Activated T-helper 17 cell treated with anti-CD3 and anti-CD28 coated beads, Interleukin-2, amount 50 U/mL, for 72 hours (primary cell): ENCODE measurements at places on chromosomes 16 and 17. TPM values are rescaled to one million over a fixed set of nuclear protein-coding genes. Genes with fewer than 3 reads are reported as not detected.

DNA sequence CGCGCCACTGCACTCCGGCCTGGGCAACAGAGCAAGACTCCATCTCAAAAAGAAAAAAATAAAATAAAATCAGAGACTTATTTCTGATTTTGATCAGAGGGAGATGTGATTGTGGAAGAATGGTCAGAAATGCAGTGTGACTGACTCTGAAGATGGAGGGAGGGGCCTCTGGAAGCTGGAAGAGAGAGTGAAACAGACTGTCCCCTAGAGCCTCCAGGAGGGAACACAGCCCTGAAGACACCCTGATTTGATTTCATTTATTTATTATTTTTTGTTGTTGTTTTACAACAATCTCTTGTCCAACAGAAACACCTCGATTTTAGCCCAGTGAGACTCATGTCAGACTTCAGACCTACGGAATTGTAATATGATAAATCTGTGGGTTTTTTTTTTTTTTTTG is 26.1 kb downstream of the BCL7C start:
- H3K4me3 ChIP-seq = no peak overlapping the region
- no peaks in the 10 kb centered on the region for H3K27me3 ChIP-seq
- no peak for ATAC-seq
- peaks cover 4% of the 10 kb centered on the region for H3K36me3 ChIP-seq

GRCh38 chr17:14699574-14700185 is 398.8 kb downstream of the HS3ST3B1 start:
- peaks cover 15% of the 10 kb centered on the region for H3K27me3 ChIP-seq
- no peaks in the 10 kb centered on the region for H3K4me1 ChIP-seq
- H3K36me3 ChIP-seq = no peaks in the 10 kb centered on the region
- H3K4me3 ChIP-seq = no peak overlapping the region

DNA sequence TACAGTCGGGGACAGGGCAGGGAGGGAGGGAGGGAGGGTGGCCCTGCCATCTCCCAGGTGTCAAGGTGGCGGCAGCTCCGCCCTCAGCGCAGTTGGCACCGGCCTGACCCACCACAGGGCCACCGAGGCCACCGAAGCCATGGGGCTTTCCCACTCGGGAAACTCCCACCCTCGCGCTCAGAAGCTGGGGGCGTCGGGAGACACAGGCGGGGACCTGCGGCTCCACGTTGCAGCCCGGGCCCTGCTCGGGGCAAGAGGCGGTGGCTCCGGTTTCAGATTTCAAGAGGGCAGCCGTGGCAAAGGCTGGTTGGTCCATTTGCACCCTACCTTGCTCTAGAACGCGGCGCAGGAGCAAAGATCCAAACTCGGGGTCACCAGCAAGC is 544 bp downstream of the CYB561 start:
- no peaks in the 10 kb centered on the region for H3K27me3 ChIP-seq
- H3K36me3 ChIP-seq = no peaks in the 10 kb centered on the region
- peak overlapping the region; percentile 66 for H3K4me3 ChIP-seq

PDE6G gene
- total RNA-seq = 1.6 TPM

FOXJ1 gene
- 0.15 TPM for total RNA-seq

PRM3 gene
- not detected for total RNA-seq

TOX3 gene
- total RNA-seq = not detected

DNA sequence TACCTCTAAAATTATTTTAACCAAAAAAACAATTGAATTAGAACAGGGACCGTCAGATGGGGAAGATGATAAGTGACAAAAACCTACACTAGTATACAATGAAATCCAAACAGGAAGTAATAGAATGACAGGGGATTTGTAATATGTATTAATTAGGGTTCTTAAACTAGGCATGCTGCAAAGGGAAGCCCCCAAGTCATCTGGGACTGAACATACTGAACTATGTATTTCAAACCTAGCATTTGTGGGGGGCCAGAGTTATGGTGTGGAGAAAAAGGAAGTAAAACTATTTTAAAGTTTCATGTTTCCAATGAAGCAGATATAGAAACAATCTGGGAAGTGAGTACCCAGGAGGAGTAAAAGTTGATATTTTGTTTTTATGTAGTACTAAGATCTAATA is 133.2 kb upstream of the HS3ST3A1 start:
- H3K4me1 ChIP-seq = no peaks in the 10 kb centered on the region
- no peak overlapping the region for H3K4me3 ChIP-seq
- ATAC-seq = no peak
- H3K27ac ChIP-seq = no peak overlapping the region
- no peaks in the 10 kb centered on the region for H3K27me3 ChIP-seq

- no peak overlapping the region for H3K4me3 ChIP-seq
- no peaks in the 10 kb centered on the region for H3K4me1 ChIP-seq
- no peak for ATAC-seq
- H3K36me3 ChIP-seq = no peaks in the 10 kb centered on the region
- H3K27me3 ChIP-seq = peaks cover 21% of the 10 kb centered on the region
Measured at GRCh38 chr17:10598621-10599020, 49.2 kb upstream of the MYH2 start.

DNA sequence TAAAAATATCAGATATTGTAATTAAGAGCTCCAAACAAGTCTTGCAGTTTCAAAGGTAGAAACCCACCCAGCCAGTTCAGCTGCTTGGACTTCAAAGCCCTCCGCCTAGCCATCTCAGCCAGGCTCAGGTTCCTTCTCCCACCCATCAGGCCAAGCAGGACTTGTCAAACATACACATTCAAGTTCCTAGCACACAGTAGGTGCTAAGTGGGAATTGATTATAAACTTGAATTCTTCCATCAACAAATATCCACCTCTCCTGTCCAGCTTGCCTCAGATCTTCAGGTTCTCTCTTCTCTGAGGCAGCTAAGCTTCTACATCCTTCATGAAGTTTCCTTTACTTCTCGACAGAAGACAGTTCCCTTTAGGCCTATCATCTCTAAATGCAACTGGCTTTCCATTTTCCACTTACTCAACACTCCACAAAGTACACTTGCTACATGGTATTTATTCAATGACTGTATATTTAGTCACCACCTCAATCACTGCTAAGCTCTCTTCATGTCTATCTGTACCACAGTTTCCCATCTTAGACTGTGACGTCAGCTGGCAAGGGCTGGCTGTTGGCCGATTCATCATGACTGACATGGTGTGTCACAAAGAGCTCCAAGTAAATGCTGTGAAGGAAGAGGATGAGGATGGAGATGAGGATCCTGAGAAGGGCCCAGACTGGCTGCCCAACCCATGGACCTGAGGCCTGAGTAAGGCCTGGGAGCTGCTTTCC is 13.3 kb upstream of the COG7 start:
- H3K27ac ChIP-seq = peak overlapping the region; percentile 9
- no peak overlapping the region for H3K4me3 ChIP-seq
- peaks cover 59% of the 10 kb centered on the region for H3K36me3 ChIP-seq
- peak; percentile 83 for ATAC-seq

- no peaks in the 10 kb centered on the region for H3K27me3 ChIP-seq
- no peak overlapping the region for H3K4me3 ChIP-seq
- no peak for ATAC-seq
Measured at GRCh38 chr17:11256877-11257276, 15.9 kb downstream of the SHISA6 start.

P2RX1 gene
- total RNA-seq = not detected

MYH1 gene
- not detected for total RNA-seq

KRT39 gene
- not detected for total RNA-seq

DNA sequence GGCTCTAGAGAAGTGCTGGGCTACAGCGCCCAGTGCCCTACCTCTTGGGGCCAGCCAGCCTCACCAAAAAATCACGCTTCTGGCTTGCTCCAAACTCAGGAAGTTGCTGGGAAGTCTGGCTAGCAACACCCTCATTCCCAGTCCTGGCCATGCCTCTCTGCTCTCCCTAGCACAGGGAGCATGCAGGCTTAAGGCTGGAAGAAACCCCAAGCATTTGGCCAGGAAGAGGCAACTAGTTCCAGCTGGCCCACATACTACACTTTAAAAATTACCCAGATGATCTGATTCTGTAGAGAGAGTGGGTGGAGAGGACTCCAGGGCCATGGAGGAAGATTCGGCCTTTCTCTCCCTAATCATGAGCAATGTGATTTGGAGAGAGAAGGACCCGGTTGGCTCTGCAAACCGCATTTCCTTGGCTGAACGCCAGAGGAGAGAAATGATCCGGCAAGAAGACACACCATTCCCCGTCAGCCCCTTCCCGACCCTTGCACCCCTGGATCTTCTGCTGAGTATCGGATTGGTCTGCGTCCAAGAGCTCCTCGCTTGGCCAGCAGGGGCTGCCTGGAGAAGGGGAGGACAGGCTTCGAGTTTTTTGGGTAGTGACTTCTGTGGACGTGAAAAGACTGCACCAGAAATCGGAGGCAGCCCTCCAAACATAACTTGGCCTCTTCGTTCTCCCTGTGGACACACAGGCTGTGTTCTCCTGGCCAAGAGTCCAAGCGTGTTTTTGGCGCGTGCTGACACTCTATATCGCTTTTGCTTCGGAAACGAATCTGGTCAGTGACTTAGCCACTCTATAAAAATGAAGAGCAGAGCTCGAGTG is 406.3 kb downstream of the WWOX start:
- ATAC-seq = no peak
- no peak overlapping the region for H3K4me3 ChIP-seq
- no peak overlapping the region for H3K27ac ChIP-seq
- no peaks in the 10 kb centered on the region for H3K36me3 ChIP-seq

DNA sequence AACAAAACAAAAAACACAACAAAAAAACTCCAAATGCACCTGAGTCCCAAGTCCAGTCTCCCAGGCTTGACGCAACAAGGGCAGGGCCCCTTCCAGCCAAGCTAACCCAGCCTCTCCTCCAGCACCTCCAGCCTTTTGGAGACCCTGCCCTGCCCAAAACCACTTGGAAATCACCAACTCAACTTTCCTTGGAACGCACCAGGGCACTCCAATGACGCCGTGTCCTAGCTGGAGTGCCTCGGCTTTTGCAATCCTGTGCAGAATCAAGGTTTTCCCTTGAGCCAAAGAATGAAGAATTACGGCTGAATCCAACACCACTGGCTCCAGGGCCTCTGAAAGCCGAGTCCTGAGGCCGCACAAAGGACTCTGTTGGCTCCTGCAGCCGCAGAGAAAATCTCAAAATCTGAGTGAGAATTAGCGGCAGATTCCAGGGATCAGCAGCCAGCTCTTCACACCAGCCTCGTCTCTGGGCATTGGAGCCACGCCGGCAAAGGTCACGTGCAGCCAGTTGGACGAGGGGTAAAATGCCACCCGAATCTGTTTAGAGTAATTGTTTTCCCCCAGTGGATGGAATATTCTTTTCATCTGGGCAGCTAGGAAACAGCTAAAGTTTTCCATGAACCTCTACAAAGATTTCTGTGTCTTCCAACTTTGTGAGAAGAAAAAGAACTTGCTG is 9.7 kb upstream of the BAIAP2 start:
- H3K36me3 ChIP-seq = no peaks in the 10 kb centered on the region
- H3K4me1 ChIP-seq = peaks cover 5% of the 10 kb centered on the region
- no peak overlapping the region for H3K27ac ChIP-seq
- no peak overlapping the region for H3K4me3 ChIP-seq
- H3K27me3 ChIP-seq = peaks cover 8% of the 10 kb centered on the region

GRCh38 chr16:8950580-8951077 is 13.1 kb downstream of the USP7 start:
- H3K36me3 ChIP-seq = no peaks in the 10 kb centered on the region
- peak overlapping the region; percentile 43 for H3K4me3 ChIP-seq
- no peak for ATAC-seq
- H3K27ac ChIP-seq = no peak overlapping the region
- no peaks in the 10 kb centered on the region for H3K27me3 ChIP-seq

DNA sequence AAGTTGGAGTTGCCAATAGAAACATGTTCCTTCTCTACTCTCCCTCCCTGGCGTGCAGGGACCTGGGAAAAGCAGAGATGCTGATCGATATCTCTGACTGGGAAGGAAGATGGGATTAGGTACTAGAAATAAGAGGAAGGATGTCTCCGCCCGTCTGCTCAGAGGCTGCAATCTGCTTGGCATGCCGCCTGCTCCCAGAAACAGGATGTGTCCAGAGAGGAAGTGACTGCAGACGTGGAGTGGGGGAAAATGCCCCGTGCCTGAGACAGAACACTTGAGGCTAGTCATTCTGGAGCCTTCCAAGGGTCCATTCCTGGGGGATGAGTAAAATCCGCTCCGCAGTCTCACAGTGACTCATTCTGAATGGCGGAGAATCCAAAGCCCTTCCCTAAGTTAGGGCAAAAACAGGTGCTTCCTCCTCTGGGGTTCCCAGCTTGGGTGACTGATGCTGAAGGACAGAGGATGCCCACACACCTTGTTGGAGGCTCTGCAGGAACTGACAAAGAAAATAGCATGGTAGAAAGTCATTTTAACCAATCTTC is 45.0 kb upstream of the SMURF2 start:
- no peaks in the 10 kb centered on the region for H3K27me3 ChIP-seq
- no peak overlapping the region for H3K27ac ChIP-seq
- no peak overlapping the region for H3K4me3 ChIP-seq
- ATAC-seq = no peak
- peaks cover 13% of the 10 kb centered on the region for H3K4me1 ChIP-seq

GRCh38 chr17:14282726-14283125 is 18.2 kb upstream of the HS3ST3B1 start:
- H3K27ac ChIP-seq = no peak overlapping the region
- no peak overlapping the region for H3K4me3 ChIP-seq
- H3K27me3 ChIP-seq = peaks cover 24% of the 10 kb centered on the region
- ATAC-seq = no peak
- H3K4me1 ChIP-seq = no peaks in the 10 kb centered on the region
- H3K36me3 ChIP-seq = no peaks in the 10 kb centered on the region

QPRT gene
- 4.3 TPM for total RNA-seq

GRCh38 chr17:10652984-10653659 is 4.0 kb downstream of the MYH3 start:
- H3K27me3 ChIP-seq = no peaks in the 10 kb centered on the region
- H3K36me3 ChIP-seq = no peaks in the 10 kb centered on the region
- peak; percentile 62 for ATAC-seq
- peak overlapping the region; percentile 38 for H3K4me3 ChIP-seq
- peaks cover 5% of the 10 kb centered on the region for H3K4me1 ChIP-seq

- H3K4me1 ChIP-seq = no peaks in the 10 kb centered on the region
- H3K4me3 ChIP-seq = no peak overlapping the region
- no peak overlapping the region for H3K27ac ChIP-seq
- no peaks in the 10 kb centered on the region for H3K27me3 ChIP-seq
- ATAC-seq = no peak
Measured at GRCh38 chr16:13708347-13709120, 211.4 kb upstream of the ERCC4 start.

OSGIN1 gene
- 2.5 TPM for total RNA-seq

C17orf113 gene
- total RNA-seq = 0.06 TPM

GRCh38 chr17:28193241-28193640 is 125.8 kb upstream of the TMEM97 start:
- no peaks in the 10 kb centered on the region for H3K4me1 ChIP-seq
- H3K4me3 ChIP-seq = no peak overlapping the region
- no peak overlapping the region for H3K27ac ChIP-seq

GRCh38 chr17:45092911-45093430 is 31.9 kb downstream of the NMT1 start:
- H3K4me1 ChIP-seq = no peaks in the 10 kb centered on the region
- no peak for ATAC-seq
- H3K36me3 ChIP-seq = peaks cover 98% of the 10 kb centered on the region
- no peaks in the 10 kb centered on the region for H3K27me3 ChIP-seq
- H3K4me3 ChIP-seq = no peak overlapping the region

DNA sequence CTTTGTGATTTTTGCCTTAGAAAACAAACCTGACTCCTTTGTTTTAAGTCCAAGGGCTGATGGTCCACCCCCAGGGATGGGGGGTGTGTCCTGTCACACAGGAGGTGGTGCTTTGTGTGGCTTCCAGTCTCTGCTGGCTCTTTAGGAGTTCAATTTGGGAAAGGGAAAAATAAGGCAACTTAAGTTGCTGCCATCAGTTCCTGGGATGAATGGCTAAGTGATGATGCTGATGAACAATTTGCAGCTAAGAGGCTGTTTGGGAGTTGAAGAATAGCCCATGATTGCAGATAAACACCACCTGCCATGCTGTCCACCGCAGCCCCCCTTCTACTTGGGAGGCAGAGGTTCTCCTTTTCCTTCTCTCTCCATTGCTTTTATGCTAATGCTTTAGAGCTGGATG is 40.2 kb downstream of the ARL4D start:
- ATAC-seq = no peak
- H3K36me3 ChIP-seq = no peaks in the 10 kb centered on the region
- peaks cover 18% of the 10 kb centered on the region for H3K27me3 ChIP-seq
- H3K4me3 ChIP-seq = no peak overlapping the region
- no peak overlapping the region for H3K27ac ChIP-seq

ZSCAN10 gene
- total RNA-seq = 0.45 TPM
